ENCODE measurements at places on chromosomes 7 and 10.
A peak's percentile ranks its signal among the peaks of the same experiment; 100 is the strongest.

- no peak for DNase-seq
Observed at GRCh38 chr10:68954904-68955303, 1.1 kb upstream of the DDX21 start.

- no peak for DNase-seq
Observed at GRCh38 chr10:105798328-105798889, 1157.3 kb downstream of the SORCS3 start.

DNA sequence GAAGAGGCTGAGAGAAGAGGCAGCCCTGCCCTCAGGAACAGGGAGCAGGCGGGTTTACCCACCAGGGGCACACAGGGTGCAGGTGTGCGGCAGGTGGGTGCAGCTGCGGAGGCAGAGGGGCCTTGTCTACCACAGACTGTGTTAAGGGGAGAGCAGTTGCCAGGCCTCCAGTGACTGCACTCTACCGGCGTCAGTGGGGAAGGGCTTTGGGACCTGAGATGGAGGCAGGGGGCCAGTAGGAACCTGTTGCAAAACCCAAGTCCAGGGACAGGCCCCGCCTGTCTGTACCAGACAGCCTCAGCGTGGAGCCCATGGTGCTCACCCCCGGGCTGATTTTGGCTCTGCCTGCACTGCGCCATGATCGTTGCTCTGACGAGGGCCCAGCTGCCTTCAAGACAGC lies 507.6 kb upstream of the FOXK1 start:
- DNase-seq, result no peak

GRCh38 chr7:136403591-136403990 lies 426.4 kb upstream of the MTPN start:
- no peak for DNase-seq

- no peak for DNase-seq
Observed at GRCh38 chr10:132192076-132192975, 5.6 kb downstream of the DPYSL4 start.

DNA sequence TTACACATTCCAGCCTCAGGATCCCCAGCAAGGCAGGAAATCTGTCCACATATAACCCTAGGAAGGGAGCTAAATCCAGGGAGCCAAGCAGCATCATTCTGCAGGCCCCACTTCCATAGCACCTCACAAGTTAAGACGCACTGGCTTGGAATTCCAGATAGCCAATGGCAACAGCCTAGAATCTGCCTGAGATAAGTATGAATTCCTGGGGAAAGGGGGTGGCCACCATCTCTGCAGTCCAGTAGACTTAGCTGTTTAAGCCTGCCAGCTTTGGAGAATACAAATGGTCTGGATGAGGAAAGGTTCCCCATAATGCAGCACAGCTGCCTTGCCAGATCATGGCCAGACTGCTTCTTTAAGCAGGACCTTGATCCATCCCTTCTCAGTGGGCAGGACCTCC lies 179.4 kb upstream of the PRSS1 start:
- no peak for DNase-seq

DNA sequence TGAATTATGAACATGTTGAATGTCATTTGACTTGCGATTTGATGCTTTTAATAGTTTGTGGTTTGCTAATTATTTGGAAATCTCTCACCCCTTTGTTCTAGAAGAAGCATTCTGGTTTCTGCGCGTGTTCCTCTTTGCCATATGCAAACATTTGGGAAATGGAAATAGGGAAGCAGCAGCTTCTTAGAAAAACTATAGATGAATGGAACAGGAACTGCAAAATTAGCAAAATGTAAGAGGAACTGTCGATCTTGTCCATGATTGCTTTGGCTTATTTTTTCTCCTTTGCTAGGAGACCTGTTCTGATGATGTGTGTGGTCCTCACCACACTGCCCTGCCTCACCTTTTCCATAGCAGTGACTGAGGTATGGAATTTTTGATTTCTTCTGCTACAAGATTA lies 19.0 kb downstream of the TMEM236 start:
- DNase-seq, result no peak

- DNase-seq, result no peak
Observed at GRCh38 chr7:43878867-43879266, 9.6 kb upstream of the MRPS24 start.

GRCh38 chr10:108362961-108363360 lies 1198.5 kb upstream of the SORCS1 start:
- no peak for DNase-seq

GRCh38 chr10:77798940-77799339 lies 127.6 kb downstream of the DLG5 start:
- DNase-seq, result no peak

DNA sequence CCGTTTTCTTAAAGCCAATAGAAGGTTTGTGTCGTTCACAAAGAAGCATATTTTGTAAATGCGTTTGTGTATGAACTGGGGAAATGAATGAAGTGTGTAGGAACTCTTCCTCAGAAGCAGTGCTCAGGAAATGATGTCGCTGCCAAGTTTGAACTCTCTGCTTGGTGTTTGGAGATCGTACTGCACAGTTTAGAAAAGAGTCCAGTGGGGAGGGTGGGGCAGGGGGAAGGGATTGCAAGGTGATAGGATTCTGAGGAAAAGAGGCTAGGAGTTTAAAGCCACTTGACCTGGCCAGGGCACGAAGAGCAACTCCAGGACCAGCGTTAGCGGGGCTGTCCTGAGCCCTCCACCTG lies 122.2 kb downstream of the CUBN start:
- no peak for DNase-seq

DNA sequence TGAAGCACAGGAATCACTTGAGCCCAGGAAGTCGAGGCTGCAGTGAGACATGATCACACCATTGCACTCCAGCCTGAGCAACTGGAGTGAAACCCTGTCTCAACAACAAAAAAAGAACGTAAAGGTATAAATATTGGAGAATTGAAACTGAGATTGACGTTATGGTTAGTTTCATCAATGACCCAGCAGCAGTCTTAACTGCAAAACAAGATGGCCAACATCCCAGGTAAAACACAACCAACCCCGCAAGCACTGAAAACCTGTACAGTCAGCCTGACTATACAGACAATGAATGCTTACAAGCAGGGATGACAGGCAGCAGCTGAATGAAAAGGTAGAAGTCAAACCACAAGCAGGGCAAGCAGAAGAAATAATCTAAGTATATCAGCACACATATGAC lies 34.7 kb downstream of the WAPL start:
- no peak for DNase-seq

- DNase-seq, result no peak
Observed at GRCh38 chr7:148773334-148773733, 74.6 kb downstream of the CUL1 start.

DNA sequence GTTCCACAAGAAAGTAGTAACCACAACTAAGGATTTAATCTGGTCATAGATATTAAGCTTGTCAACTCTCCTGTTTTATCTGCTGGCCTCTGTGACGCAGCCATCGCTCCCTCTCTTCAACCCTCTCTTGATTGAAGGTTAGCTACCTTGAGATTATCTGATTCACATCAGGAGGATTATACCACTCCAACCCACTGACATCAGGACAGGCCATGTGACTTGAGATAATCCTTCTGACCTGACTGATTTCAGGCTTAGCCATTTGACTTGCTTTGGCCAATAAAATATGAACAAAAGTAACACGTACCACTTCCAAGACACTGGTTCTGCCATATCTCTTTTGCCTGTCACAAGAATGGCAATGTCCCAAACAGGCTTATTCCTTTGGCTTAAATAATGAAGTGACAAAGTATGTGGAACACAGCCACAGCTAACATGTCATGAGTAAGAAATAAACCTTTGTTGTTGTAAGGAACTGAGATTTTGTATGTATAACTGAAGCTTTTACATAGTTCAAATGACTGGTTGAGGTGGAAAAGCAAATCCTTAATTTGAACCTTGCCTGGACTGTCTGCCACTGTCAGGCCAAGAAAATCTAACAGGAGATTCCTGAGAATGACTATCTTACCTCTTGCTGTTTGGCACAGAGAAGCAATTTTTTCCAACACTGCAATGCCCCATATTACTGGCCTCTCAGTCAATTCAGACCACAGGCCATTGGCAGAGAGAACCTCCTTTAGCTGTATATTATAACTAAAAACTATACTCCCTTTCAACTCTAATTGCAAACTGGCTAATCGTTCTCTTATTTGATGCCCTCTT lies 13.9 kb downstream of the ZNF438 start:
- no peak for DNase-seq

GRCh38 chr7:2074691-2075090 lies 158.1 kb downstream of the MAD1L1 start:
- no peak for DNase-seq

- DNase-seq, result no peak
Observed at GRCh38 chr10:96743988-96744585, 23.8 kb upstream of the PIK3AP1 start.

- no peak for DNase-seq
Observed at GRCh38 chr10:386771-387592, 251.7 kb downstream of the ZMYND11 start.

DNA sequence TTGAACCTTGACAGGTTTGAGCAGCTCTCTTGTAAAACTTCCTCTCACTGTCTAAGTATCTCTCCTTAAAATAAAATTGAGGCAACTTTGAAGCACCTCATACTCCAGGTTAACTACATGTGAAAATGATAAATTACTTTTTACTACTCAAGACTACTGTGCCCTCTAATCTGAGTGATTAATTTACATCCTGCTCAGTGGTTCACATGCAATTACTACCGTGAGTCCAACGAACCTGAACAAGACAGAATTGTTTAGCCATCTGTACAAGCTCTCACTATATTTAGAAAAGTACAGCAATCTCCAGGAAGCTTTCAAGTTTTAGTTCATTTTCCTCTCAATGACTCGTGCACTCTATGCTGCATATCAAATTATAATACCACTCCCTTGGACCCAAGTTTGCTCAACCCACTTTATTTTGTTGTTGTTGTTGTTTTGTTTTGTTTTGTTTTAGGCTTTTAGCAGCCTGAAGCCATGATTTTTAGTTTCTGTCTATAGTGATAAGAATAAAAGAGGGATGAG lies 21.2 kb downstream of the PDE1C start:
- no peak for DNase-seq

DNA sequence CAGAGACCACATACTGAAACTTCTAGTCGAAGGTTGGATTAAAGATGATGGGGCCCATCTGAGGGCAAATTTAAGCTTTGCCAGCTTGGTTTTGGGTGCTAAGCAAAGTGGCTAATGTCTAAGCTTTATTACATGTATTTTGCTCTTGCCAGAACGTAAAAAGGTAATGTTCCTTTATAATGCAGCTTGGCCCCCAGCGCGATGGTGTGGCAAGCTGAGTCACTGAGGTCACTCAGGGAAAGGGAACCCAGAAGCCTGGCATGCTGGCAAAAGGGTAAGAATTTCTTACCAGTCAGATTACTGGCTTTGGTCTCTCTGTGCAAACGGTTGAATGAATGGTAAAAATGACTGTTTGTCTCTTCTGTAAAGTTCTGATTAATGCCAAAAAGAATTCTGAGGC lies 158.3 kb upstream of the KCND2 start:
- DNase-seq, result no peak

- DNase-seq, result no peak
Observed at GRCh38 chr7:94223375-94224084, 171.2 kb upstream of the COL1A2 start.

GRCh38 chr7:70621954-70622600 lies 509.9 kb upstream of the GALNT17 start:
- DNase-seq, result no peak

GRCh38 chr10:56028298-56029132 lies 332.5 kb downstream of the ZWINT start:
- no peak for DNase-seq

GRCh38 chr7:98216941-98217622 lies 5.8 kb downstream of the BHLHA15 start:
- peak; percentile 57 for DNase-seq

GRCh38 chr10:18886102-18886501 lies 162.5 kb upstream of the MALRD1 start:
- no peak for DNase-seq

DNA sequence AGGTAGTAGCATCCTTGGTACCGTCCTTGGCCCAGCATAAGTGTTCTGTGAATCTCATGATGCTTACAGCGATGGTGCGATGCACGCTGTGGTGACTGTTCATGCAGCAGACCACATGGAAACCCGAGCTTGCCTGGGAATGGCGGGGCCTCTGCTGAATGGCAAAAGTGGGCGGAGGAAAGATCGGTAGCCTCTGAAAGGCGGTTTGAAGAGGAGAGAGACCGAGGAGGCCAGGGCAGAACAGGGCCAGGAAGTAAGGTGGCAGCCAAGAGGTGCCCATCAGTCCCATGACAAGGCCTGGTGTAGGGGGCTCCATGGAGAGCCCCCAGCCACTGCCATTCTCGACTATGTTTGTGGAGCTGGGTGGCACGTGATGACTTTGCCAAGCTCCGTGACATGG lies 33.2 kb upstream of the CNPY1 start:
- DNase-seq, result peak; percentile 47

DNA sequence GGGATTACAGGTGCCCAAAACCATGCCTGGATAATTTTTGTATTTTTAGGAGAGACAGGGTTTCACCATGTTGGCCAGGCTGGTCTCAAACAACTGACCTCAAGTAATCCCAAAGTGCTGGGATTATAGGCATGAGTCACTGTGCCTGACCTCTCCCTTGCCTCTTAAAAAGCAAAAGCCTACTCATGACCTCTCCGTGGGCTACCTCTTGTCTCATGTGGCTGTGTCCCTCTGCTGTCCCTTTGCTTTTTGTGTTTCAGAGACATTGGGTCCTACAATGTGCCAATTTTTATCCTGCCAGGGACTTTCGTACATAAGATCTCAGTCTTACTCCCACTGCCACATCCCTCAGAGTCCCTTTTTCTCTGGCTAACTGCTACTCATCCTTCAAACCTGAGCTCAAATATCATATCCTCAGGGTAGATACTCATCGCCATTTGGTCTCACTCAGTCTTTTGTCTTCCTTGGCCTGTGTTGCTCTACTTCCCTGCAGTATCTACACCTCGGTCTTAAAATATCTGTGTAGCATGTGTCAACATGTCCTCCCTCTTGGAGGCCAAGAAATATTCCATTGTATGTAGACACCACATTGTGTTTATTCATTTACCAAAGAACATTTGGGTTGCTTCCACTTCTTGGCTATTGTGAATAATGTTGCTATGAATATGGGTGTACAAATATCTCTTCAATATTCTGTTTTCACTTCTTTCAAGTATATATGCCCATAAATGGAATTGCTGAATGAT lies 465.0 kb upstream of the KLF6 start:
- DNase-seq, result no peak

- DNase-seq, result no peak
Observed at GRCh38 chr10:87930934-87931835, 67.8 kb downstream of the PTEN start.

DNA sequence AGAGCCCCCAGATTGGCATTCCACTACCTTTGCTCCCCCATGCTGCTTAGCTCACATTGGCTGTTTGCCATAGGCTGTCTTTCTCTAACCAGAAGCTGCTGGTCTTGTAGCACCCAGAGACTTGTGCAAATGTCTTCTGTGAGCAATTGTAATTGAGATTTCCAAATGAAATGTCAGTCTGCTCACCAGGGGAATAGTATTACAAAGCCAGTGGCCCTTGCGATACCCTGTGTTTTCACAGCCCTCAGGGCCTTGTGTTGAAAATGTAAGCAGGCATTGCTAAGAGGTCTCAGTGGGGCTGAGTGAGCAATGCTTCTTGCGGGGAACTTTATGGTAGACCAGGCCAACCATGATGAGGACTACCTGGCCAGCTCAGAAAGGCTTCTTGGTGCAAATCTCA lies 746.5 kb downstream of the LRMDA start:
- DNase-seq, result no peak

- no peak for DNase-seq
Observed at GRCh38 chr7:82078807-82079206, 309.0 kb upstream of the HGF start.

All from upper lobe of right lung (tissue), 1 donor.